ENCODE measurements at places on chromosomes 6 and 20.

- DNase-seq = peak; percentile 92
Observed at GRCh38 chr20:34876406-34877282, at the start of gene ACSS2. Gene ACSS2, plus strand, starts transcription at chr20:34876612. Its CDS starts 34 bp downstream, at chr20:34876646.

DNA sequence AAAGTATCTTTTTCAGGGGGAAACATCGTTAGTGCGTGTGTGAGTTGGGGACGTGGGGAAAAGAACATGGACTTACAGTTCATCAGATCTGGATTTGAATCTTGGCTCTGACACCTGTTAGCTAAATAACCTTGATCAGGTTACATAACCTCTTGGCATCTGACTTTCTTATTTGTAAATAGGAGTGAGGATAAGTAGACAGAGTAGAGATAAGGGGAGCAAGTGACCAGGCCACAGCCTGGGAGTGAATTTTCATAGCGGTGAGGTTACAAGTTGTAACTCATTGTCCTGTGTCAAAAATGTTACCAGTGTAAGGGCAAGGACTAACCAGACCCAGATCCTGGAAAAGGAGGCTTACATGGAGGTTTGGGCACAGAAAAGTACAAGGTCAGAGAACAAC, 733.5 kb upstream of the MMS22L start:
- DNase-seq = no peak

- no peak for DNase-seq
Observed at GRCh38 chr6:150304429-150304828, 64.4 kb upstream of the IYD start.

GRCh38 chr20:9971746-9972145, 63.0 kb upstream of the ANKEF1 start:
- DNase-seq = no peak

DNA sequence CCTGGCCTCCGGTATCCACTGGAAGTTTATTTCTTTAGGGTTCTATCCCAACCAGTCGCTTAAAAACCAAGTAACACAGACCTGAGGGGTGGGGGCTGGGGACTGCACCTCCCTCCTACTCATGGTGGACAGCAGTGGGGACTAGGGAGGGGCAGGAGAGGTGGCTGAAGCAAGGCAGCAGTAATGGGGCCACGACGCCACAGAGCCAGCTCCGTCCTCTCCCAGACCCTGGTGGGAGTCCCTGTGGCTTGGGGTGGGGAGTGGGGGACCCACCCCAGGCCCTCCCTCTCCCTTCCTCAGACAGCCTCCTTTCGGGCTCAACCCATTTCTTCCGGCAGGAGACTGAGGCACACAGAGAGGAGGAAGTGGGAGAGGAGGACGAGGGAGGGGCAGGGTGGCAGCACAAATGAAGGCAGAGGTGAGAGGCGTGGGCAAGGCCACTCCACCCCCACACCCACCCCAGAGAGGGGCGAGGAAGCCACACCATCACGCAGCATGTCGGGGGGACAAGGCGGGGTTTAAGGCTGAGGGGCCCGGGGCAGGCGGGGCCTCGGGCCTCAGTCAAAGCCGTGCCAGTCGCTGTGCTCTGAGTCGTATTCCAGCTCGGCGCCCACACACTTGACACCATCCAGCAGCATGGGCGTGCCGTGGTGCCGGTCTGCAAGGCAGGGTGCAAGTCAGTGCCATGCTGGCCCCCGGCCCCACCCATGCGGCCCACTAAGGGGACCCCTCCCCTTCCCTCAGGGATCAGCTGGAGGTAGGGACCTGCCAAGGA, 13.9 kb downstream of the ADISSP start:
- DNase-seq = no peak

DNA sequence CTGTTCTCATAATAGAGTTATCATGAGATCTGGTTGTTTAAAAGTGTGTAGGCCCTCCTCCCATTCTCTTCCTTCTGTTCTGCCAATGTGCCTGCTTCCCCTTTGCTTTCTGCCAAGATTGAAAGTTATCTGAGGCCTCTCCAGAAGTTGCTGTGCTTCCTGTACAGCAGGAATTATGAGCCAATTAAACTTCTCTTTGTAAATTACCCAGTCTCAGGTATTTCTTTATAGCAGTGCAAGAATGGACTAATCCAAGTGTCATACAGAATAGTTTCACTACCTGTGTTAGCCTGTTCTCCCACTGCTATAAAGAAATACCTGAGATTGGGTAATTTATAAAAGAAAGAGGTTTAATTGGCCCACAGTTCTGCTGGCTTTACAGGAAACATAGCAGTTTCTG, 100.0 kb downstream of the CD24 start:
- DNase-seq = no peak

DNA sequence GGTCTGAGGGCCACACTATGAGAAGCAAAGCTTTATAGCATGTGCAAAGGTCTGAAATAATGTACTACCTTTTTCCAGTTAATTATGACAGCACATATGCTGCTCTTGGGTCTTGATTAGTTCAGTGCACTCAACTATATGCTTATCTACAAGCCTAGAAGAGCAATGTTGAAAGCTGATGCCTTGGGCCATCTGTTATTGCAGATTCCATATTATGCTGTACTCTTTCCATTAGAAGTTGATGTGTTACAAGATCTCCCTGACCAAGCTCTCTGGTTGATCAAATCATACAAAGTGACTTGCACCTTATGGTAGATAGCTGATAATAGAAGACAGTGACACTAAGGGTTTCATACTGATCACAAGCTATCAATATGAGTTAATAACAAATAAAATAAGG, 327.3 kb downstream of the FRK start:
- DNase-seq = no peak

DNA sequence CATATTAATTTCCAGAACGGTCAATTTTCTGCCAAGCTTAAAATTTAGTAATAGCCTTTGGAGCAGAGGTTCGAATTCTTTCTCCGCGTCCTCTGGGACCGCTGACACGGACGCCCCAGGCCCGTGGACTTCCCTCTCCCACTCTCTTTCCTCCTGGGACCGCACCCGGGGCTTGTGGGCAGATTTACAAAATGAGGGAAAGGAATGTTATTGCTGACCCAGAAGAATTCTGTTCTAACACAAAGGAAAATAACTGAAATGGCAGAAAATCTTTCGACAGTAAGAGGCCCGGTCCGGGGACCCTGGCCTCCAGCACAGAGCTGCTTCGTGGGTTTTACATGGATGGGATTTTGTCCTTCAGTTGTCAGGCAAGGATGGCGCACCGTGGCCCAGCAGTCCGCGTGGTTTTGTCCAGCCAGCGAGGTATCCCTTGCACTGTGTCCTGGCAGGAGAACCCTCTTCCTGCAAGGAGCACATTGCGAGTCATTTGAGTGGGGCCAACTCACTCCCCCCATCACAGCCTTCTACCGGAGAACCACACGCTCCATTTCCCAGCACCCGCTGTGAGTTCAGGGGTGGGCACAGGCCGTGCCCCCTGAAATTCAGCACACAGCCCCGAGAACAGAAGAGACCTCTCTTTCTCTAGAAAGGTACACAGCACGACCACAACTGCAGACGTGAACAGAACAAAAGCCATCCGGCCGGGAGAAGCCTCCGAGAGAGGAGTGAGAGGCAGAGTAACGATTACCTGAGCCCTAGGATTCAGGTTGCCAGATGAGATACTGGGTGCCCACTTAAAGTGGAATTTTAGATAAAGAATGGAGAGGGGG, 106.0 kb upstream of the AFDN start:
- DNase-seq = no peak

All from MM.1S (cell line).